ENCODE measurements at places on chromosomes 13 and 19.
A peak's percentile ranks its signal among the peaks of the same experiment; 100 is the strongest.

- DNase-seq: no peak
Measured at GRCh38 chr13:39682310-39682709, 26.8 kb downstream of the COG6 start.

DNA sequence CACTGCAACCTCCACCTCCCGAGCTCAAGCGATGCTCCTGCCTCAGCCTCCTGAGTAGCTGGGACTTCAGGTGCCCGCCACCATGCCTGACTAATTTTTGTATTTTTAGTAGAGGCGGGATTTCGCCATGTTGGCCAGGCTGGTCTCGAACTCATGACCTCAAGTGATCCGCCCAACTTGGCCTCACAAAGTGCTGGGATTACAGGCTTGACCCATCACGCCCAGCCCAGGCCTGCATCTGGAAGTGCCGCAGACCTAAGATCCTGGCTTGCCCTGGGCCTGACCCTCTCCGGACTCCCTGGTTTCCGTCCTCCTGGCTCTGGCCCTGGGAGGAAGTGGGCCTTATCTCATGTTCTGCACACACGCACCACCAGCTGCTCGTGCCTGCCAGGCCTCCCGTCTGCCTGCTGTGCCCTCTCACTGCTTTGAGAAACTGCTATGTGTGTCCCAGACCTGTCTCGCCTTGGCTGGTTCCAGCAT, 4.7 kb upstream of the PTGIR start:
- peak; percentile 72 for DNase-seq

DNA sequence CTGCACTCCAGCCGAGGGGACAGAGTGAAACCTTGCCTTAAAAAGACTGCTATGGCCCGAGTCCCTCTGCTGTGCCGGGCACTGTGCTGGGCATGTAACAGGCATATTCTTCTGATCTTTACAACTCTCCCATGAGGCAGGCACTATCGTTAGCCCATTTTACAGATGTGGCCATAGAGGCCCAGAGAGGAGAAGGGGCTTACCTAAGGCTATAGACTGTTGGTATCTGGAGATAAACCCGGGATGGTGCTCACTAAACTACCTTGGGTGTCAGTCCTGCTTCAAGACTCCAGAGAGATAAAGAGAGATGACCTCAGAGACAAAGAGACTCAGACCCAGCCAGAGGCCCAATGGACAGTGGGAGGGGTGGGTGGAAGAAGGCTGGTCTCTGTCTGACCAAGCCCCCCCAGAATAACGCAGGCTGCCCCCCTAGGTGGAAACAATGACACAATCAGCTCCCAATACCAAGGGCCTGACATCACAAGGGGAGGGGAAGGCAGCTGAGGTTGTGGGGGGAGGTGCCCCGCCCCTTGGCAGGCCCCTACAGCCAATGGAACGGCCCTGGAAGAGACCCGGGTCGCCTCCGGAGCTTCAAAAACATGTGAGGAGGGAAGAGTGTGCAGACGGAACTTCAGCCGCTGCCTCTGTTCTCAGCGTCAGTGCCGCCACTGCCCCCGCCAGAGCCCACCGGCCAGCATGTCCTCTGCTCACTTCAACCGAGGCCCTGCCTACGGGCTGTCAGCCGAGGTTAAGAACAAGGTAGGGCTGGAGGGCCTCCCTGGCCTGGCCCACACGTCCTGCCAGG, at the start of gene CNN1:
CNN1 (plus strand) TSS at position 620 of the 805 bp plus-strand sequence; CDS start at position 697, 77 bp downstream.
- no peak for DNase-seq

DNA sequence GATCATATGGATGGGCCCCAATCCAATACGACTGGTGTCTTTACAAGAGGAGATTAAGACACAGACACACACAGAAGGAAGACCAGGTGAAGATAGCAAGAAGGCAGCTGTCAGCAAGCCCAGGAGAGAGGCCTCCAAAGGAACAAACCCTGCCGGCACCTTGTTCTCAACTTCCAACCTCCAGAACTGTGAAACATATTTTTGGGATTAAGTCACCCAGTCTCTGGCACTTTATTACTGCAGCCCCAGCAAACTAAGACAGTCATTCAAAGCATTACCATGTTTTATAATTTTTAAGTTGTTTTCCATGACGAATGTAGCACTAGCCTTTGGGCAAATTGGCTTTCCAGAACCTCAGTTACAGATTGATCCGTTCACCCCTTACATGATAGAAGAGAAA, 11.3 kb downstream of the STARD13 start:
- no peak for DNase-seq

DNA sequence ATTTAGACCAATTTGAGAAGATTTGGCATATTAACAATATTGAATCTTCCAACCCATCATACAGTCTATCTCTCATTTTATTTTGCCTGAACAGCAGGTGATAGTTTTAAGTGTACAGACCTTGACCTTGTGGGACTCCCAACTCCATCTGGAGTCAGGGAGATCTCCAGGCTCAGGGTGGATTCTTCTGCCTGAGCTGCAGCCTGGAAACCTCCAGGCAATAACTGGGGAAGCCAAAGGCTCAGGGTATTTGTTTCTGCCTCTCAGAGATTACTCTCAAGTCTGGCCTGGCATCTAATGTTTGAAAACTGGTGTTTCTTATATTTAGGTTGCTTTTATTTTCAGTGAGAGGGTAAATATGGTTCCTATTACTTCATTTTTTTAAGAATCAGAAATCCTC, 102.1 kb upstream of the C1QTNF9B start:
- no peak for DNase-seq

DNA sequence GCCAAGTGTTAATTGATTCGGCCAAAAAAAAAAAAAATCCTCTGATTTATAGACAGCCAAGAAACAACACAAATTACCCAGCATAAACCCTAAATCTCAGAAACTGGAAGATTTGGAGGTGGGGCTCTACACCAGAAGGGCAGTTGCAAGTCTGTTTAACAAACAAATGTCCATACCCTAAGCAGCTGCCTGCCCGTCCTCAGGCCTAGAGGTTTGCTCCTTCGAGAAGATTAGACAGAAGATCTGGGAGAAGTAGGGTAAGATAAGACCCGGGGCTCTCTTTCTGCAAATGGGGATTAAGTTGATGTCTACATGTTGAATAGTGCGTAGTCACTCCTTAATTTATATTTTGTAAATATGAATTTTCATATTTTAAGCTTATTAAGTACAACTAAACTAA, 3.4 kb upstream of the N4BP2L1 start:
- DNase-seq: no peak

- no peak for DNase-seq
Measured at GRCh38 chr13:80989241-80989640, 648.3 kb upstream of the SPRY2 start.

GRCh38 chr13:60099631-60100420, 63.9 kb downstream of the DIAPH3 start:
- DNase-seq: no peak

GRCh38 chr13:105732806-105733529, 802.5 kb downstream of the EFNB2 start:
- no peak for DNase-seq

- no peak for DNase-seq
Measured at GRCh38 chr19:3042621-3043267, 13.7 kb upstream of the TLE2 start.

DNA sequence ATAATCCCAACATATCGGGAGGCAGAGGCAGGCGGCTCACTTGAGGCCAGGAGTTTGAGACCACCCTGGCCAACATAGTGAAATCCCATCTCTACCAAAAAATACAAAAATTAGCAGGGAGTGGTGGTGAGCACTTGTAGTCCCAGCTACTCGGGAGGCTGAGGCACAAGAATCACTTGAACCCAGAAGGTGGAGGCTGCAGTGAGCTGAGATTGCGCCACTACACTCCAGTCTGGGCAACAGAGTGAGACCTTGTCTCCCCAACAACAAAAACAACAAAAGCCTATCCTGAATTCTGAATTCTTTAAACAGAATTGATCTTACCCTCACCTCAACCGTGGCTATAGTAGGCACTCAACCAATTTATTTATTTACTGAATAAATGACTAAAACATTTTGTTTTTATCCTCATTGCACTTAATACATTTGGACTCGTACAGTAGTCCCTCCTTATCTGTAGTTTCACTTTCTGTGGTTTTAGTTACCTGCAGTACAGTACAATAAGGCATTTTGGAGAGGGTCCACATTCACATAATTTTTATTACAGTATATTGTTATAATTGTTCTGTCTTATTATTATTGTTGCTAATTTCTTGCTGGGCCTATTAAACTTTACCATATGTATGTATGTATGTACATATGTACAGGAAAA, 98.8 kb downstream of the TBC1D4 start:
- DNase-seq: no peak

DNA sequence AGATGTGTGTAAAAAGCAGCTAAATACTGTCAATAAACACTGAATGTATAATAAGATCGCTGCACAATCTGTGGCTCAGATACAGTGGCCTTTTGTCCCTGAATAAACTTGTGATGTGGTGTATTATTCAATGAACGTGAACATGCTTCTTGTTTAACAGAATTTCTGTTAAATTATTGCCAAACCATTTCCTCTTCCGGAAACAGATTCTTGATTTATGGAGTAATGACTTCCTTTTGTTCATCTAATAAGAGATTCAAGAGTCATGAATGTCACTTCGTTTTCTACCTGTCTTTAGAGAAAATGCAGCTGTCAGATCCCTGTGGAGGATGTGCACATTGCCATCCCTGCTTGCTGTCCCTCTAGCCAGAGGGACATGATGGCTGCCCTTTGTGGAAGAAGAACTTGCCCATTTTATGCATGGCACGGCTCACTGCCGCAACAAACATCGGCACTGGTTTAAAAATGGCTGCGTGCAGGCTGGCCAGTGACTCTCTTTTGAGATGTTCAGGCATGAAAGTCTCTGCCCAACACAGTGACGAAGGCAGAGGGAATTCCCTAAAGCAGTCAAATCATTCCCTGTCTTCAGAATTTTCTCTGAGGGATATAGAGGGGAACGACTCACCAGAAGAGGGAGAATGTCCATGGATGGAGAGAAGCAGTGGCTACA, 3.1 kb upstream of the TNFSF13B start:
- DNase-seq: no peak

DNA sequence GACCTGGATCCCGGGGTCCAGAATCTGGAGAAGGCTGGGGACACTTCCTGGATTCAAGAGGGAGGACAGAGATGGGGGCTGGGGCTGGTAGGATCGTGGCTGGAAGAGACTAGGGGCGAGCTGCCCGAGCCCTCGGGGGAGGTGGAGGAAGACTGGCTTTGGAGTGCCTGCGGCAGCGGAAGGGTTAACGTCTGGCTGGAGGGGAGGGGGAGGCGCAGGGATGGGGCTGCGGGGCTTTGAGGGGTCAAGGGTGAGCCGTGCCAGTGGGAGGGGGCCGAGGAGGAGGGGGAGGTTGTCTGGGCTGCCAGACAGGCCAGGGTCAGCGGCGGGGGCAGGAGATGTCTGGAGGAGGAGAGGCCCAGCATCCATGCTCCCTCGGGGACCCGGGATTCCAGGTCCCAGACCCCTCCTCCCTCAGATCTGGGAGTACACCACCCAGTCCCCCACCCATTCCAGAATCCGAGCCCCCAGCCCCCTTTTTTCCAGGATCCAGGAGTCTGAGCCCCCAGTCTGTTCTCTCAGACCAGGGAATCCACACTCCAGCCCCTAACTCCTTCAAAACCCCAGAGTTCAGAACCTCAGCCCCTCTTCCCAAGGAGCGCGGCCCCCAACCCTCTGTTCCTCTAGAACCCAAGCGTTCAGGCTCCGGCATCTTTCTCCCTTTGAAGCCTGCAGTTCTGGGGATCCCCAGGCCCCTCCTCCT, 3.2 kb upstream of the SPACA6 start:
- DNase-seq: no peak

GRCh38 chr13:110819203-110820014, 95.5 kb downstream of the ANKRD10 start:
- peak; percentile 72 for DNase-seq

DNA sequence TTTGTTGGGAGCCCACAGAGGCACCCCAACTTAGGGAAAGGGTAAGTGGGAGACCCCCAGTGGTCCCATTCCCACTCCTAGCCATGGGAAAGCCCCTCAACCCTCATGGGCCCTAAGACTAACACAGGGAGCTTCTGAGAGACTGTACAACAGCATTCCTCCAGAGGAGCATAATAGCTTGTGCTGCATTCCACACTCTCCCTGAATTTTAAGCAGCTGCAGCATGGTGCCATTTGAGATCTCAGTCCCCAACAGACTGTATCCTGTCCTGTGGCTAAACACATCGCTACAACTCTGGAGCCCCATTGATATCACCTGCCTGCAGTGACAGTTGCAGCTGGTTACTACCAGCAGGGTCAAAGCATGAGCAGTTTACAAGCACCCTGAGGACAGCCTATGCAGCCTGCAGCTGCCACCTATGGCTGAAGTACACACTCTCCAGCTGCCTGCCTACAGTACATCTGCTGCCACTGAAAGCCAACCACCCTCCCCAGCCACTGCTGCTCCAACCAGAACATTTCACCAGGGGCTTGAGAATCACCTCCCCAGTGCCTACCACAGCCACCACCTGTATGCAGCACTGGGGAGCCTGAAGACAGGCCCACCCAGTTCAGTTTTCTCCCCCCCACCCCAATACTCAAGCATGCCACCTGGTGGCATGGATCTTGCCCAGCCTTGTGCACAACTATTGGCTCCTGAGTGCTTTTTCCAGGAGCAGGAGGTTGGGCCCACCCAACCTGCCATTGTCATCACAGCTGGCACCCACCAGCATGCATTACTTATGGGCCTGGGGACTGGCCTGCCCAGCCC, 557.3 kb downstream of the GPC5 start:
- no peak for DNase-seq

GRCh38 chr19:5679289-5680083, 830 bp downstream of the MICOS13 start:
- no peak for DNase-seq

DNA sequence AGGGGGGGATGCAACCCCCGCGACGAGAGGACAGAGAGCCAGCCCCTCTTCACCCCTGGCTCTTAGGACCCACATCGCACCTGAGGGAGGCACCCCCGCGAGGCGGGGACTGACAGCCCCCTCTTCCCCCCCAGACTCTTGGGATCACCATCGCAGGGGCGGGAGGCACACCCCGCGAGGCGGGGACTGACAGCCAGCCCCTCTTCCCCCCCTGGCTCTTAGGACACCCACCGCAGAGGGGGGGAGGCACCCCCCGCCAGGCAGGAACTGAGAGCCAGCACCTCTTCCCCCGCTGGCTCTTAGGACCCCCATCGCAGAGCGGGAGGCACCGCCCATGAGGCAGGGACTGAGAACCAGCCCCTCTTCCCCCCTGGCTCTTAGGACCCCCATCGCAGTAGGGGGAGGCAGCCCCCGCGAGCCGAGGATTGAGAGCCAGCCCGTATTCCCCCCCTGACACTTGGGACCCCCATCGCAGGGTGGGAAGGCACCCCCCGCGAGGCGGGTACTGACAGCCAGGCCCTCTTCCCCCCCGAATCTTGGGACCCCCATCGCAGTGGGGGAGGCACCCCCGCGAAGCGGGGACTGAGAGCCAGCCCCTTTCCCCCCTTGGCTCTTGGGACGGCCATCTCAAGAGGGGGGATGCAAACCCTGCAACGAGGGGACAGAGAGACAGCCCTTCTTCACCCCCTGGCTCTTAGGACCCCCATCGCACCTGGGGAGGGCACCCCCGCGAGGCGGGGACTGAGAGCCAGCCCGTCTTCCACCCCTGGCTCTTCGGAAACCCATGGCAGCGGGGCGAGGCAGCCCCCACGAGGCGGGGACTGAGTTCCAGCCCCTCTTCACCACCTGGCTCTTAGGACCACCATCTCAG, 2425.1 kb upstream of the PCDH20 start:
- DNase-seq: no peak

- DNase-seq: no peak
Measured at GRCh38 chr13:39825886-39826285, 170.4 kb downstream of the COG6 start.

GRCh38 chr19:17020823-17021222, 5.8 kb downstream of the CPAMD8 start:
- DNase-seq: no peak

- no peak for DNase-seq
Measured at GRCh38 chr13:99030326-99030725, 52.5 kb upstream of the DOCK9 start.

- DNase-seq: no peak
Measured at GRCh38 chr19:35816262-35816661, 3.6 kb upstream of the PRODH2 start.

All from GDM1 (cell line).